Activated T-helper 1 cell treated with Interleukin-2 at 50 U/mL for 16 hours (primary cell): ENCODE measurements at places on chromosomes 11 and 22.

GRCh38 chr11:22879630-22880029 lies 19.4 kb upstream of the CCDC179 start:
- no peak for DNase-seq

GRCh38 chr11:100672498-100673033 lies 14.5 kb upstream of the ARHGAP42 start:
- DNase-seq, result no peak

GRCh38 chr22:38744981-38745380 lies 10.8 kb downstream of the SUN2 start:
- no peak for DNase-seq

DNA sequence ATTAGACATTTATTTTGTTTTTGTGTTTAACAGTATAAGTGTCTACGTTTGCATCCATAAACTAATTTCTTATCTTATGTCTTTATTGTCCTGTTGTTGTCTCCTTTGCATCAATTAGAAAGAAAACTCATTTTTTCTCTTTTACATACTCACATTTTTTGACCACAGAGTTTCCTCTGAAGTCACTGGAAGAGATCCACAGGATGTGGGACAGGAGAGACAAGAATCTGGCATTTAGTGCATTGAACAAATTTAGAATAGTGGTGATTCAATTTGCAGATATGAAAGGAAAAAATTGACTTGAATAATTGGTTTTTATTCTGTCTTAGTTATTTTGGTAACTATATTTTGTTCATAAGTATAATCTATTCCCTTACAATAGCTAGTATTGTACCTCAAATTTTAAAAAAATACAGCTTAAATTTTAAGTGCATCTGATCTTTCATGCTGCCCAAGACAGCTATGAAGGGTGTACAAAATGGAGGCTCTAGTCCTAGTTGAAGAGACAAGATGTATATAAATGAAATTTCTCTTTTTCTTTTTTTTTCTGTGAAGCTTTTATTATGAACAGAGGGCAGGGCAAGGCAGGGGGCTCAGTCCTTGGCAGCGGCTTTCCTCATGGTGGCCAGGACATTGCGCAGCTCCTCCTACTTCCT lies 24.4 kb downstream of the HORMAD2 start:
- no peak for DNase-seq

DNA sequence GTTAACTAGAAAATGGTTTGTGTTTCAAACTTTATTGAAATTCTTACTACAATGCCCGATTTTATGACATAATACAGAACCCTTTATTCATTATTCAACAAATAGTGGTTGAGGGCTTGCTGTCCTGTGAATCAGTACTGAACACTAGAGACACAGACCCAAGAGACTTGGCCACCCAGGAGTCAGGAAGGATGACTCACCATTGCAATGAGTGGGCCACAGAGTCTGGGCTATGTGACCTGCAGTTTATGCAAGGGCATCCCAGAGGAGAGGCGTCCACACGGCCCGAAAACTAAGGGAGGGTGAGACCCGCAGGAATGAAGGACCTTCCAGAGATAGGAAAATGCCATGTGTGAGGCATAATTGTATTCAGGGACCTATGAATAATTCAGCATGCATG lies 143.8 kb upstream of the DDI1 start:
- DNase-seq, result no peak

DNA sequence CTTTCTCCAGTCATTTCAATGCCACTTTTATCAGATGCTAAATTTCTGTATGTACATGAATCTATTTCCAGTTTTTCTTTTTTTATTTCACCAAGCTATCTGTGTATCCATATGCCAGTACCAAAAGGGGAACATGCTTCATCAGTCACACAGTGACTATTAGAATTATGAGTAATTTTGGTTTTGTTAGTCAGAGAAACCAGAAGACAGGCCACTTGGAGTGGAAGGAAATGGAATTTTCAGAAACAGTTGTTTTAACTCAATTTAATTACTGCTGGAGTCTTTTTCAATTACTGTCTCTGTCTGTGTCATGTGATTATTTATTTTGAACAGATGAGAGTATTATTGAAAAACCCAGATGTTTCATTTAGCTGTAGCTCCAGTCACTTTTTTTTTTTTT lies 84.6 kb upstream of the ANO3 start:
- no peak for DNase-seq

DNA sequence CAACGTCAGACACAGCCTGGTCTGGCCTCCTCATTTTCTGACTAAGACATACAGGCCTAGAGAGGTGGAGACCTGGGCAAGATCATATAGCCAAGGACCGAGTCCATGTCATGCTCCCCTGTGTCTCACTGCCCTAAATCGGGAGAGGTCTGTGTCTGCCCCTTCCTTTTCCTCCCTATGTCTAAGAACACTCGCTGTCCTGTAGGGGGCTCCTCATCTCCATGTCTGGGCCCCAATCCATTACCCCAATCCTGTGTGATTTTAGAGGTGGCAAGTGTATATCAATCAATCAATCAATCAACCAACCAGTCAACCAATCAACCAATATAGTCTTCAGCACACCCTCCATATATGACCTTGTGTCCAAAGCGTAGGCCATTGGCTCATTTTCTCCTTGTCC lies 125.7 kb downstream of the KIRREL3 start:
- DNase-seq, result no peak

DNA sequence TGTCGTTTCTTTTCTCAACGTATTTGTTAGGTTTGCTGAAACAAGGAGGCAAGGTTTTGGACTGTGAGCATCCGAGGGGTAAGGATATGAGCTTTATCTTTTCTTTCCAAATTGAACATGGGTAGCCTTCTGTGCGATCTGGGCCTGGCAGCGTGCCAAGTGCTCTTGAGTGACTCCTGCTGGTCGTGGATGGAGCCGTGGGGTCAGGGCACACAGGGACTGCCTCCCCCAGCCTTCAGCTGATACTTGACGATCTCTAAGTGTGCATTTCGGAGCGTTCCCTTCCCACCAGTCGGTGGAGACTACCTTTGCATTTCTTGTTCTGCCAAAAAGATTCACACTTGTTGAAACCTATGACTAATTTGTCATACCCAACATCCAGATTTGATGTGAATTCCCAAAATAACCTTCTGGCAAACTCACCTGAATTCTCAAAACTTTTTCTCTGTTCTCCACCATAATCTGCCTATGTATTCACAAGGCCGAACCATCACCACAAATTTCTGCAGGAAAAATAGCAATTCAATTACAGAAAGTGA lies 40.1 kb upstream of the CLMP start:
- peak; percentile 15 for DNase-seq
